NCI-H1930 (cell line): ENCODE measurements at places on chromosomes 16 and 17.

DNA sequence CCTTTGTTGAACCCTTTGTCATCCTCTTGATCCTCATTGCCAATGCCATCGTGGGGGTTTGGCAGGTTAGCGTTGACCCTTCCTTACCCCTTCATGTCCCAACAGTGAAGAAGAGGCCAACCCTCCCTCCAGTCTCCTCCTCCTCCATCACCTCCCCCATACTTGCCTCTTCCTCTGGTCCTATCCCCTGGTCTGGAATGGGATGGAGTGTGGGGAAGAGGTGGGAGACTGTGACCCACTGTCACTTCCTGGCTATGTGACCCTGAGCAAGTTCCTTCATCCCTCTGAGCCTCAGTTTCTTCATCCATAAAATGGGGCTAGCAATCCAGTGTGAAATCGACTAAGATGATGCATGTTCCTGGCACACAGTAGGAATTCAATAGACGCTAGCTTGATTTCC lies 2.7 kb downstream of the ATP2A1 start:
- DNase-seq: no peak

- DNase-seq: no peak
These were observed 4.8 kb downstream of the DHODH start for GRCh38 chr16:72013389-72013788.

GRCh38 chr17:42922294-42922693 lies 21.7 kb downstream of the G6PC1 start:
- no peak for DNase-seq

GRCh38 chr17:11954936-11955335 lies 42.3 kb downstream of the ZNF18 start:
- no peak for DNase-seq

GRCh38 chr16:29645694-29646187 lies 17.3 kb upstream of the SPN start:
- no peak for DNase-seq

DNA sequence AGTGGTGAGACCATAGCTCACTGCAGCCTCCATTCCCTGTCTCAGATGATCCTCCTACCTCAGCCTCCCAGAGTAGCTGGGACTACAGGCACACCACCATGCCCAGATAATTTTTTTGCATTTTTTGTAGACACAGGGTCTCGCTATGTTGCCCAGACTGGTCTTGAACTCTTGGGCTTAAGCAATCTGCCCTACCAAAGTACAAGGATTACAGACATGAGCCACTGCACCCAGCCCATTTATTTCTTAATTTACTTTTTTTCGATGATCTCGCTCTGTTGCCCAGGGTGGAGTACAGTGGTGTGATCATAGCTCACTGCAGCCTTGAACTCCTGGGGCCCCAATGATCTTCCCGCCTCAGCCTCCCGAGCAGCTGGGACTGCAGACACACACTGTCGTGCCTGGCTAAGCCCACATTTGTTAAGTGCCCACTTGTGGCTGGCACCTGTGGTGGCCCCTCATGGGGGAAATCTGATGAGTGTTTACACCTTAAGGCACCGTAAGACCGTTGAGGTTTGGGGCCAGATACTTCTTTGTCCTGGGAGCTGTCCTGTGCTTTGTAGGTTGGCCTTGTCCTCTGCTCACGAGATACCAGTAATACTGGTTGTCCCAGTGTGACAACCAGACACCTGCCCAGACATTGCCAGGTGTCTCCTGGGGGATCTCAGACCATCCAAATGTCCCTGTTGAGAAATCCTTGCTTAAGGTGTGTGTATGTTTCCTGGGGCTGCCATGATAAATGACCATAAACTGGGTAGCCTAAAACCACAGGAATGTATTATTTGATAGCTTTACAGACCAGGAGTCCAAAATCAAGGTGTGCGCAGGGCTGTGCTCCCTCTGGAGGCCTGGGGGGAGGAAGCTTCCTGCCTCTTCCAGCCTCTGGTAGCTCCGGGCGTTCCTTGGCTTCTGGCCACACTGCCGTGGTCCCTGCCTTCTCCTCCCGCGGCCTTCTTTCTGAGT lies 141.4 kb upstream of the GSE1 start:
- DNase-seq: no peak

DNA sequence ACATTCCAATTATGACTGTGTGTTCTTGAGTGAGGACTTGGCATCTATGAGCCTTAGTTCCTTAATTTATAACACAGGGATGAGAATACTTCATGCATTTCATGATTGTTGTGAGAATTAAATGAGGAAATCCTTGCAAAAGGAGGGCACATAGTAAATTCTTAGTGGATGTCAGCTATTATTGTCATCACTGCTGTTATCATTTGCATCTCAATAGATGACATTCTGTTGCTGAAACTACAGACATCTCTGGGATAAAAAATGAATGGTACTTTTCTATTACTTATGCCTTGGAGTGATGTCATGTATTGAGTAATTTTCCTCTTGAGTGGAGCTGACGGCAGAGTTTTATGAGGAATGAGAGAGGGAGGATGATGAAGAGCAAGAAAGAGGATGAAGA lies 184.4 kb upstream of the CDH11 start:
- no peak for DNase-seq

- no peak for DNase-seq
These were observed 5.5 kb downstream of the WWP2 start for GRCh38 chr16:69767459-69768229.

- DNase-seq: no peak
These were observed 21.8 kb upstream of the ZFHX3 start for GRCh38 chr16:73069581-73070262.

DNA sequence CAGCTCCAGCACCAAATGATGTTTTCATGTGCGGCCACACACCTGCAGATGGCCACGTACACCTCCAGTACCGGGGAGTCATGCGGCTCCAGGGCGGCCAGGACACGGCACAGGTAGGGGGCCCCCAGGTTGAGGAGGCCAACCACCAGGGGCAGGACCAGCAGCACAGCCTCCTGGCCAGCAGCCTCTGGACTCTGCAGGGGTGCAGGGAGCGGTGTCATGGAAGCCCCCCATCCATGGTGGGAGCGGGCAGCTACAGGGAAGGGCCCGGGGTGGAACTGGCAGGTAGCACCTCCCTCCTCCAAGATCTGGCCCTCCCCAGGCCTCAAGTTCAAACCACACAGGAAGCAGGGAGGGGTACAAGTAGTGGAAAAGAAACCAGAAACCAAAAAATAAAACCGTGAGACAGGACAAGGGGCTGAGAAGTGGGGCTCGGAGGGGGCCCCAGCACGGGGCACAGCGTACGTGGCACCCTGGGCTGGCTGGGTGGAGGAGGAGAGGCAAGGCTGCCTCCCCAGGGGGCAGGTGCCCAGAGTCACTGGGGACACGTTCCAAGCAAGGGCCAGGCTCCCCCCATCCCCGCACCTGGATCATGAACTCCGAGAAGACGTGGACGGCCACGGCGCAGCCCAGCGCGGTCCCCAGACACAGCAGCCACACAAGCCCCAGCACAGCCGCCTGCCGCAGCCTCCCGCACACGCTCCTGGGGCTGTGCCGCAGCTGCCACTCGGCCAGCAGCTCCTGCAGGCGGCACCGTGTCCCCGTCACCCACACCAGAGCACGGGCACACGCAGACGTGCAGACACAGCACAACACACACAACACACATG lies 7.4 kb downstream of the TMC6 start:
- DNase-seq: no peak

- no peak for DNase-seq
These were observed 527 bp downstream of the UNC45B start for GRCh38 chr17:35148144-35148543.

- no peak for DNase-seq
These were observed 2.6 kb upstream of the CHAD start for GRCh38 chr17:50471009-50471905.

DNA sequence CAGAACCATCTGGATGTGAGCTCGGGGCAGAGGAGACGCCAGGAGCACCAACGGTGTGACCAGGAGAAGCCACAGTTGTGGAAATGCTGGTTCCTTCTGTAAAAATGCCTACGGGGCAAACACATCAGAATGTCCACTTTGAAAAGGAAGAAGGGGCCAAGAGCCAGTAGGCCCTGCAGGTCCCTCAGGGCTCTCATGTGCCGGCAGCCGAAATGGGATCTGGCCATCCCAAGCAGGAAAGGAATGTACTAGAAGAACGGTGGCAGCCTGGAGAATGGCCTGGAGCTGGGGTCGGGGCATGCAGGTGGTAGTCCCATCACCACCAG lies 162.1 kb upstream of the PLCG2 start:
- no peak for DNase-seq

DNA sequence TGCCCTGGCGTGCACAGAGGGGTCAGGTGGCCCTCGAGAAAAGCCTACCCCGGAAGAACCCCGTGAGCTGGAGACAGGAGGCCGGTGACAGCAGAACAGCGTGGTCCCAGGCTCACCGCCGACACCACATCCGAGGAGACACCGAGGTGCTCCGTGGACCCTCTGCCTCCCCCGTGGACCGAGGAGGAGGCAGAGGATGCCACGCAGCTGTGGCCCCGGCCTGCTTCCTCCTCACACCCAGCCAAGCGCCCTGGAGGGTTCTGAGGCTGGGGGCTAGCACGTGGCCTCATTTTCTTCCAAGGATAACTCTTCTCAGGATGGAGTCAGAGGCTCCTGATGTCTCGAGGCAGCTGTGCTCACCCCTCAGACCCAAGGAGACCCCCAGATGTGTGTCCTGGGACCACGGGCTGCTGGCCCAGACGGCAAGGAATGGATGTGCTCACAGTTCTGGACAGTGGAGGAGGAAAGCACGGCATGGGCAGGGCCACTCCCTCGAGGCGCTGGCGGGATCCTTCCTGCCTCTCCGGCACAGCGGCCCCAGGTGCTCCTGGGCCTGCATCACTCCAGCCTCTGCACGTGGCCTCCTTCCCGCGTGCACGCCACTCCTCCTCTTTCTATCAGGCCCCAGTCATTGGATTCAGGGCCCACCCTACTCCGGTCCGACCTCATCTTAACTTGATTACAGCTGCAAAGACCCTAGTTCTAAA lies 4.4 kb upstream of the PVALEF start:
- DNase-seq: no peak

GRCh38 chr16:19265380-19265930 lies 20.1 kb upstream of the CLEC19A start:
- no peak for DNase-seq

- no peak for DNase-seq
These were observed 69.5 kb downstream of the HLF start for GRCh38 chr17:55334285-55334684.

GRCh38 chr17:4161192-4161966 lies 18.4 kb downstream of the CYB5D2 start:
- DNase-seq: no peak

DNA sequence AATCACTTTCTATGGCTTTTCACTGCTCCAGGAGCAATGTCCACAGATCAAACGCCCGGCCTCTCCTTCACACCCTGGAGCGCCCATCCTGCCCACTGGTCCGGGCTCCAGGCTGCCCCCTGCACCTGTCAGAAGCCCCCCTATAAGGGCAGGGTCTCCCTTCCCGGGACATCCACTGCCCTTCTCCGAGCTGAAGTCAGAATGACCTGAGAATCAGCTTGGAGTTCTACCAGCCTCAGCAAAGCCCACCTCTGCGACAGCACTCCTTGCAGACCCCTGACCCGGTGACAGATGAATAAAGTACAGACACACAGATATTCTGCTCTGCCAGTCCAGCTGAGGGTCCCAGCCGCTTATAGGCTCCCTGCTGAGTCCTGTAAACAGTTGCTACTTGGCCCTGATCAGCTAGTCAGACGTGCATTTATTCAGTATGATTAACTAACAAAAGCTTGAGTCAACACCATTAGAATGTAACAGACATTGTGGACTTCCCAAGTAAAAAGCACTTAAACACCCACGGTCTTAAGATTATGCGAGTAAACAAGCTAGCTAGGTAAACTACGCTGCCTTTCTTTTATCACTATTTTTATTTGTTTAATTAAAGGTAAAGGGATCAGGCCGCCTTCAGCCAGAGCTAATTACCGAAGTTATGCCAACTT lies 4.8 kb downstream of the SLC7A5 start:
- DNase-seq: no peak

DNA sequence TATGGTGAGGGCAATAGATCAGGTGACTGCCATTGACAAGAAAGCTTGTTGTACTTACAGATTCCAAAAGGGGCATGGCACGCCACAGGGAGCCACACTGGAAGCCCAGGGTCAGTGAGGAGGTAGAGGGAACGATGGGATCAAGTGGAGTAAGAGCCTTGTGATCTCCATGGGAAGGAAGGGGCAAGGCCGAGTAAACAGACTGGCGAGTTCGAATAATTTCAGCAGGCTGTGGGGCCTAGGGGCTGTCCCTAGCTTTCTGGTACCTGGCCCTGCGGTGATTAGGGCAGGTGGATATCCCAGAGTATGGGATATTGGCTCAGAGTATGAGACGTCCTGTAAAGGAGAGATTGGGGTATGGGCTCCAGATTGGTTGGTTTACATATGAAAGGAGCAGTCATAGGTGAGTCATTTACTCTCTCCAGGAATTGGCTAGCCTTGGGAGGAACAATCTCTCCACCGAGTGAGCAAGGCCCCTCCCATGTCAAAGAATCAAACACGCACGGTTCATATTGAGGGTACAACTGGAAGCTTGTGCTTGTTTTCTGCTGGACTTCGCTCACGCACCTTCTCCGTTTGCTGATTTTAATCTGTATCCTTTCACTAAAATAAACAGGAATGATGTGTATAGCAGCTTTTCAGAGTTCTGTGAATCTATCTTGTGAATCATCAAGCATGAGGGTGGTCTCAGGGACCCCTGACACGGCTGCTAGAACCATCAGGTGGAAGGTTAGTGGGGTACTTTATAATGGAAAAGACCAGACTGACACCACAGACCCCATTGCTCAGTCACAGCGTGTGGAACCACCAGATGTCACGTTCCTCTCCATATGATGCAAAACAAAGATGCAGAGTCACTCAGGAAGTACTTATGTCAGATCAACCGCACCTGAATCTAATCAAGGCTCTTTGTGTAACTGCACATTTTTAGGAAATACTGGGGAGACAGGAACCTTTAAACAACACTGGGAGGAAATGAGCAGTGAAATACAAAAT lies 27.9 kb downstream of the GABARAPL2 start:
- DNase-seq: no peak

DNA sequence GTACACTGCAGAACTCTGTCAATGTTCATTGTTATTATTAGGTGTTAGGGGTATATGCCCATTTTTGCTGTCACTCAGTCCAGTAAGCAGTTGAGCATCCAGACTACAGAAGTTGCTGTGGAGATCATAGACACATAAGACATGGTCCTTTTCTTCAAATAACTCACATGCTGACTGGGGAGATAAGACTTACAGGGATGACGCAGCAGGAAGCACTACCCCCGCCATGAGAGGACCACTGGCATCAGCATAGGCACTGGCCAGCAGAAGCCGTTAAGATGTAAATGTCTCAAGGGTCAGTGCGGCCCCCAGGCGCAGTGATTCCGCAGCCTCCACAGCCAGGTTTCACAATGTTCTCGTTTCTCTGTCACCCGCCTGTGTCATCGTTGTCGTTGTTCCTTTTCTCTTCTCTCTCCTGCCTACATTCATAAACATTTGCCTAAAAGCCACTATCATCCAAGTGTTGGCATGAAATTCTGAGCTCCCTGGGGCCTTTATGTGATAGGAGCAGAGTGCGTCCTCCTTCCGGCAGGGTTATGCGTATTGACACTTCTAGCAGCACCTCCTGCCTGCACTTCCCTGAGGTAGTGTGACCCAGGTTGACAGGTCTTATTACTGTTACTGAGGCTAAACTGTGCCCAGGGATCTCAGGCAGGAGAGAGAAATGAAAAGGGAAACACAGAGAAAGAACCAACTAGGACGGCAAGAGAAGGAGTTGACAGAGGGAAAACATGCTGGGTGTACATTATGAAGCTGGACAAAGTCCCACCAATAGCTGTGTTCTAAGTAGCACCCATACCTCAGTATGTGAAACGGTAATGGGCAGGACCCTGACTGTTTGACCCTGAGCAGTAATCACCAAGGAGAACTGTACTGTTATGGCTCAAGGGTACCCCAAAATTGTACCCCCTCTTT lies 17.9 kb downstream of the TANGO6 start:
- no peak for DNase-seq

GRCh38 chr16:68263559-68264127 lies 683 bp upstream of the SLC7A6 start:
- no peak for DNase-seq
